ENCODE measurements at places on chromosomes 6 and 20.

DNA sequence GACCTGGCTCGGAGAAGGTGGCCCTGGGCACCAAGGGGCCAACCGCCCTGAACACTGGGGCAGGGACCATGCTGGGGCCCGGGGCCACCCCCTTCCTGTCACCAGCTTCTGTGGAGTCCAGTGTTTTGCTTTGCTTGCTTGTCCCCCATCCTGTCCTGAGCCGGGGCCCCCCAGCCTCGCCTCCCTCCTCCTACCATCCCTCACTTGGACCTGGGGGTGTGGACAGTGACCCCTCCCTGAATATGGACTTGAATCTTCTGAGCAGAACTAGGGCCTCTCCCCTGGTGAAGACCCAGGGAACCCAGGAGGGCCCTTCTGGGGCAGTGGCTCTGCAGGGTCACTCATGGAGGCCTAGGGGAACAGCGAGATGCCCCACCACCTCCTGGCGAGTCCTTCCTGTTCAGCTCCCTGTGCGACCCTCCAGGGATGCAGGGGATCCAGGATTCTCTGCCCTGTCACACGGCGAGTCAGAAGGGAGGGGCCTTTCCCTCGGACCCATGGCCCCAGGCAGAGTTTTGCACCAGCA lies 41.6 kb downstream of the VSTM2L start:
- no peak for DNase-seq

GRCh38 chr6:129789974-129790373 lies 71.1 kb downstream of the TMEM244 start:
- DNase-seq: no peak

- DNase-seq: no peak
Measured at GRCh38 chr6:38113825-38114576, 294.5 kb downstream of the ZFAND3 start.

GRCh38 chr6:111603685-111604084 lies 2.0 kb downstream of the TRAF3IP2 start:
- DNase-seq: no peak

DNA sequence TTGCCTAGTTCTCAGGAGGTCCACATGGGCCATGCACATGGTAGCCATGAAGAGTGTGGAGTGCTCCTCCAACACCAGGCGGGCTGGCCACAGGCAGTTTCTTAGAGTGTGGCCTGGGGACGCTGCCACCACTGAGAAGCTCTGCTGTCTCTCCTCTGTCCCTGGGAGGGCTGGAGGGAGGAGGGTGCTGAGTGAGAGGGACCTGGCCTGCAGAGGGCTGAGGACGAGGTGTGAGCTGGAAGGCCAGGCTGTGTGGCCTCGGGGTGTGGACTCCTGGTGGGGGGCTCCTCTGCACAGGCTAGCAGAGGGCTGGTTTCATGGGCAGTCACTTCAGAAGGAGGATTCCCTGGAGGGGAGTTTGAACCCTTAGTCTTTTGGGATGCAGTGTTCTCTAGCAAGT lies 39.7 kb downstream of the SYNJ2 start:
- no peak for DNase-seq

DNA sequence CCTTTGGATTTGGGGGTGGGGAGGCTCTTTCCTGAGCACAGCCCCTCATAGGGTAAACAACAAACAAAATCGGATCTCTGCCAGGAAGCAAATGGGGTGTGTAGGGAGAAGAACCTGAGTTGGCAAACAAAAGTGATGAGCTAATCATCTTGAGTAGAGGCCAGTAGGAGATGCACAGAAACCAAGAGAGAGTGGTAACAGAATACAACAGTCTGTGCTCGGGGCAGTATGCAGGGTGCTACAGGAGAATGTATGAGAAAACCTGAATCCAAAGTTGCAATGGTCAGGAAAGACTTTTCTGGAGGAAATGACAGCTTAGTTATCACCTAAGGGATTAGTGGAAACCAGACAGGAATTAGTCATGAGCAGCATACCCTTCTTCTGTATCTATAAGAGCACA lies 177.8 kb downstream of the CDKAL1 start:
- no peak for DNase-seq

Data from T follicular helper cell (primary cell).